ENCODE measurements at places on chromosomes 5 and 9.

DNA sequence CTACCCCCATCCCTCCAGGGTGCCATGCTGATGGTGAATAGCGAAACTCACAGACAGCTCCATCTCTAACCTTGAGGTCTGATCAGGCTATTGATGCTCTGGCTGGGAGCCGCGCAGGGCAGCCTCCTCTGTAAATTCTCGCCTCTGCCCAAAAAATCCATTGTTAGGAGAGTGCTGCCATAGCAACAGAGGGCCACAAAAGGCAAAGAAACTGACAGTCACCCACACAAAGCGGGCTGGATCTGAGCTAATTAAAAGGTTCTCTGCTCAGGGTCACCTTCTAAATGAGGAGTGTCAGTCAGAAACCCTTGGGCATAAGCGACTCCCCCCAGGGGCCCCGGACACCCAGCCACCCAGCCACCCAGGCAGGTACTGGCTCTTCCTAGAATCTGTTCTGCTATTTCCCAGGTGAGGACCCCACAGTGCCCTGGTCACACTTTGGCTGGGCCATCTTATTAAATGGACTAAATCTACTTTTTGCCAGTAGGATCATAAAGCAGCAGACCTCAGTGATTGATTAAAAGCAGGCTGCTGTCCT is 126.7 kb downstream of the MED10 start:
- no peaks in the 10 kb centered on the region for H3K27me3 ChIP-seq
- H3K27ac ChIP-seq, result no peak overlapping the region
- no peak for DNase-seq
- H3K4me3 ChIP-seq, result no peak overlapping the region

- peak within 1 kb of the TSS; percentile 64 for H3K4me3 ChIP-seq
- no peaks in the 10 kb centered on the region for H3K27me3 ChIP-seq
- peak; percentile 58 for DNase-seq
- no peak within 1 kb of the TSS for H3K27ac ChIP-seq
- no peaks in the 10 kb centered on the region for H3K4me1 ChIP-seq
Measured at GRCh38 chr5:178895615-178896571, at the start of gene ZFP2. Gene ZFP2 (plus strand): TSS chr5:178895913. CDS start chr5:178931314, 35,401 bp downstream.

GRCh38 chr5:81753429-81753828 is 2.5 kb upstream of the SSBP2 start:
- no peak overlapping the region for H3K4me3 ChIP-seq
- H3K36me3 ChIP-seq, result no peaks in the 10 kb centered on the region
- peaks cover 12% of the 10 kb centered on the region for H3K4me1 ChIP-seq
- peaks cover 17% of the 10 kb centered on the region for H3K27me3 ChIP-seq
- DNase-seq, result no peak

DNA sequence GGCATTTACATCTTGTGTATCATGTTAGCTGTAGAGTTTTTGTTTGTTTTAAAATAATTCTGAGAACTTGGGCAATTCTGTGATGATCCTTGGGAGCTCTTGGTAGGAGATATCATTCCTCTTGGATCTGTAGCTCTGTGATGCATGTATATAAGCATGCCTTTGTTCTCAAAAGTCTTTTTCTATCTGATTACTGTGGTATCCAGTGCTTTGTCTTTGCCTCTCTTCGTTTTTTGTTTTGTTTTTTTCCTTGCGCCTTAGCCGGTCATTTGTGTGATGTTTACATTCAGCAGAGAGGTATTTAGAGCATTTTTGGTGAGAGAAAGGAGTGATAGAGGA is 110.0 kb downstream of the PAM start:
- peaks cover 5% of the 10 kb centered on the region for H3K4me1 ChIP-seq
- H3K27me3 ChIP-seq, result peaks cover 22% of the 10 kb centered on the region
- H3K4me3 ChIP-seq, result peak overlapping the region; percentile 70
- no peak for DNase-seq
- H3K36me3 ChIP-seq, result peaks cover 28% of the 10 kb centered on the region
- H3K27ac ChIP-seq, result peak overlapping the region; percentile 30

- DNase-seq, result no peak
- H3K27ac ChIP-seq, result no peak overlapping the region
- no peaks in the 10 kb centered on the region for H3K4me1 ChIP-seq
- no peaks in the 10 kb centered on the region for H3K36me3 ChIP-seq
- H3K4me3 ChIP-seq, result no peak overlapping the region
Measured at GRCh38 chr5:130290219-130290618, 386.0 kb downstream of the CHSY3 start.

DNA sequence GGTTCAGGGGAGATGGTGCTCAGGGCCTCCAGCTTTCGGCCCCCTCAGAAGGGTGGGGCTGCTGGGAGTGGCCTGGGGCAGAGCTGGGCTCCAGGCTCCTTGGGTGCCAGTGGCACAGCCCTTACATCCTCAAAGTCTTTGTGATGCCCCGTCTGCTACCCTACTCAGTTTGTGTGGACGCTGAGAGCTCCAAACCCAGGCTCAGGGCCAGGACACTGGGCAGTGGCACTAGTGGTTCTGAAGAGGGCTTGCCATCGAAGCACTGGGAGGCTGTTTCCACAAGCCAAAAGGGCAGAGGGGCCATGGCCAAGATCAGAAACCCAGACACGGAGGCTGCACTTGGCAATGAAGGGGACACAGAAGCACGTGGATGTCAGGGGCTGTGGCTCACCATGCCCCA is 99.1 kb downstream of the GABBR2 start:
- H3K27ac ChIP-seq, result no peak overlapping the region
- peaks cover 10% of the 10 kb centered on the region for H3K27me3 ChIP-seq
- DNase-seq, result no peak

GRCh38 chr9:125472562-125472925 is 210.9 kb downstream of the GAPVD1 start:
- H3K27me3 ChIP-seq, result no peaks in the 10 kb centered on the region
- H3K4me3 ChIP-seq, result no peak overlapping the region
- H3K27ac ChIP-seq, result no peak overlapping the region
- H3K4me1 ChIP-seq, result no peaks in the 10 kb centered on the region
- no peak for DNase-seq

Data from activated CD4-positive, alpha-beta T cell treated with anti-CD3 and anti-CD28 coated beads, Interleukin-2, amount 10 ng/mL, durations not matched to agents 24 days and 14 days (primary cell).